NCI-H1694 (cell line): ENCODE measurements at places on chromosomes 7 and 10.
A peak's percentile ranks its signal among the peaks of the same experiment; 100 is the strongest.

- no peak for DNase-seq
Observed at GRCh38 chr10:122841569-122841968, 4.1 kb downstream of the CUZD1 start.

DNA sequence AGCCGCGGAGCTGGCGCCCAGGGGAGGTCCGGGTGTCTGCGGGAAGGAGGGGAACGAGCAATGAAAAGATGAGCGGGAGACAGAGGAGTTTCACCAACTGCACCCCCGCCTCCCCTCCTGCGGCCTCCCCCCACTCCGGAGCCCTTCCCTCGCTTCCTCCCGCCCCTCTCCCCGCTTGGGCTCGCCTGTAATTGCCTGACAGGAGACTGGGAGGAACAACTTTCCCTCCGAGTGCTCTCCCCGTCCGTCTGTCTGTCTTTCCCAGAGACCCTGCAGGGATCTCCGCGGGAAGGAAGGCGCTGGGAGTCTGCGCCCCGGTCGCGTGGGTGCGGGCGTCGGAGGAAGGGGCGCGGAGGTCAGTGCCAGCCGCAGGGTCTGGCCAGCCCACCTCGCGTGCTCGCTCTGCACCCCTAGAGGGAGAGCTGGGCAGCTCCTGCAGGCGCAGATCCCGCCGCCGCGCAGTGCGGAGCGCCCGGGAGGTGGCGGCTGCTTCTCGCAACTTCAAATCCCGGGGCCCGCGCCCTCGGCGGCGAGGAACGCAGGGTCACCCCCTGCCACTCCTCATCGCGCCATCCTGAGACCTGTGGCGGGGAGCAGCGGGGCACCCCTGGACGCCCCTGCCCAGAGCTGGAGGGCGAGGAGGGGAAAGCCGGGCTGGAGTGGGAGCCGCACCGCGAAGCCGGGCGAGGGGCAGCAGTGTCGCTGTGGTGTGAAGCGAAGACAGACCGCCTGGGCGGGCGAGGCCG lies 511 bp upstream of the NRP1 start:
- peak; percentile 34 for DNase-seq

- no peak for DNase-seq
Observed at GRCh38 chr10:79333513-79333912, 13.8 kb upstream of the PPIF start.

DNA sequence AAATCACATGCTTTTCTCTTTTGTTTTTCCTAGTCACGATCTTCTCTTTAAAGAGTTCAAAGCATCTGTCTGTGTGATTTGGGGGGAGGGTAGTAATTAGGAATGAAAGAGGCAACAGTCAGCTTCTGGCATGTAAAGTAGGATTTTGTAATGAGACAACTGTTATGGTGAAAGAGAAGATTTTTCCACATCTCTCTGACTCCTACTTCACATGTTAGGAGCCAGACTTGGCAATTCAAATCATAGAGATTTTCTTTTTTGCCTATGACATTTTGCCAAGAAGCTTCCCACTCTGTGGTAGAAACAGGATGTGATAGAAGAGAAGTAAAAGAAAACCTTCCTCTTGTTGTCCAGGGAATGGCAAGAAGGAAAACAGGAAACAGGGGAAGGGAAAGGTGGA lies 38.3 kb upstream of the KLHL7 start:
- no peak for DNase-seq

- DNase-seq: no peak
Observed at GRCh38 chr7:108122181-108122580, 8.0 kb downstream of the LAMB4 start.

DNA sequence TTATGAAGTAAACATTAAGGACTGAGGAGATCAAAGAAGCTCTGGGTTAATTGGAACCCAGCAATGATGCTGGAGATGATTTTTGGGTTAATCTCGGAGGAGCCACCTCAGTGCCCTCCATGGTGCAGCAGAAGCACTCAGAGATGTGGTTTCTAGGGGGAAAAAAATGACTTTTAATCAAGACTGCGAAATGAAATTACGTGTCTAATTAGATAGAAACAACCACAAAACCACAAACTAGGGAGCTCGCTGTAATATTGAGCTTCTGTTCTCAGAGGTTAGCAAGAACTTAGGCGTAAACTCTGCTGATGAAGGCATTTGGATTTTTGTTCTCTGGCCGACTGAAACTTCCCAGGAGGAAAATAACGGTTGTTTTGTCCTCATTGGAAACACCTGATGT lies 319.0 kb downstream of the GRID1 start:
- no peak for DNase-seq

GRCh38 chr10:30751678-30752331 lies 122.3 kb upstream of the LYZL2 start:
- no peak for DNase-seq

GRCh38 chr7:2049111-2049781 lies 183.5 kb downstream of the MAD1L1 start:
- no peak for DNase-seq

GRCh38 chr7:13414181-13414580 lies 575.3 kb downstream of the ETV1 start:
- peak; percentile 16 for DNase-seq

DNA sequence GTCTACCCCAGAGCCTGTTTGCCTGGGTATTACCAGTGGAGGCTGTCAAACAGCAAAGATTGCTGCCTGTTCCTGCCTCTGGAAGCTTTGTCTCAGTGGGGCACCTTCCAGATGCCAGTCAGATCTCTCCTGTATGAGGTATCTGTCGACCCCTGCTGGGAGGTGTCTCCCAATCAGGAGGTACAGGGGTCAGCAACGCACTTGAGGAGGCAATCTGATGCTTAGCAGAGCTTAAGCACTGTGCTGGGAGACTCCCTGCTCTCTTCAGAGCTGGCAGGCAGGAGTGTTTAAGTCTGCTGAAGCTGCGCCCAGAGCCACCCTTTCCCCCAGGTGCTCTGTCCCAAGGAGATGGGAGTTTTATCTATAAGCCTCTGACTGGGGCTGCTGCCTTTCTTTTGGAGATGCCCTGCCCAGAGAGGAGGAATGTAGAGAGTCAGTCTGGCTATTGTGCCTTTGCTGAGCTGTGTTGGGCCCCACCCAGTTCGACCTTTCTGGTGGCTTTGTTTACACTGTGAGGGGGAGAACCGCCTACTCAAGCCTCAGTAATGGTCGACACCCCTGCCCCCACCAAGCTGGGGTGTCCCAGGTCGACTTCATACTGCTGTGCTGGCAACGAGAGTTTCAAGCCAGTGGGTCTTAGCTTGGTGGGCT lies 62.2 kb downstream of the PPP1R9A start:
- DNase-seq: no peak

DNA sequence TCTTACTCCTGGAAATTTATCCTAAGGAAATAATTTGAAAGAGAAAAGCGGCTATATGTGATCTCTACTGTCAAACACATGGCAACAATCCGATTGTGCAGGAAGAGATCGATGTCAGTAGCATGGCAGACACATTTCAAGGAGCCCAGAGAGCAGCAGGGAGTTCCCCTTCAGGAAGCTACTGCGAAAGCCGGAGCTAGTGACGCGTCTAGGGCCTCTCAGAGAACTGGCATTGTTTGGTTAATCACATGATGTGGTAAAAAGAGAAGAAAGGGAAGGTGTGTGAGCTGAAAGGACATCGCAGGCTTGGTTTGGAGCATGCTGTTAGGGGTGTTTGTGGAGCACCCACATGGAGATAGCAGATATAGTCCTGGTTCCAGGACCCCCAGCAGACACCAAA lies 74.9 kb downstream of the BEND7 start:
- DNase-seq: no peak

DNA sequence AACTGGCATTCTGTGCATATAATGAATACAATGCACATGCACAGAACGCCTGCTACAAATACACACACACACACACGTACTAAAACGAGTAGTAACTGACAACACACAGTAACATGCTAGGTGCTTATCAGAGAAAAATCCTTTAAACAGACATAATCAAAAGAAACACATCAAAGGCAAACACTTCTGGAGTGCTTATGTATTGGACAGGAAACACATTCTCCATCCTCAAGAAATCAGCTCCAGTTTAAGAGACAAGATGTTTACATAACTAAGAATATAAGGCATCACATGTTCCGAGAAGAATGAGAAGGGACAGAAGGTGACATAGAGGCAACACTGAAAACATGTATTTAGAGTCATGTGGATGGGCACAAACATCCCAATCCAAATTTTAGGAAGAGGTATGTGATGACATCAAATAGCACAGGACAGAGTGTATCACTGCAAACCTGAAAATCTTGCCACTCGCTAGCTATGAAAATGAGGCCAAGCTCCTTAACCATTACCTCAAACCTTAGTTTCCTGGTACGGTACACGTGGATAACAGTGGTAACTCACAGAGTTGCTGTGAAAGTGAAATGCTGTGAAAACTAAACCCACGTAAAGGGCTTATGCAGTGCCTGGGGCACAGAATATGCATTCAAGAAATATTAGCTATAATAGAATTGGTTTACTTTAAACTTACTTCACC lies 619.6 kb downstream of the PARD3 start:
- DNase-seq: no peak

DNA sequence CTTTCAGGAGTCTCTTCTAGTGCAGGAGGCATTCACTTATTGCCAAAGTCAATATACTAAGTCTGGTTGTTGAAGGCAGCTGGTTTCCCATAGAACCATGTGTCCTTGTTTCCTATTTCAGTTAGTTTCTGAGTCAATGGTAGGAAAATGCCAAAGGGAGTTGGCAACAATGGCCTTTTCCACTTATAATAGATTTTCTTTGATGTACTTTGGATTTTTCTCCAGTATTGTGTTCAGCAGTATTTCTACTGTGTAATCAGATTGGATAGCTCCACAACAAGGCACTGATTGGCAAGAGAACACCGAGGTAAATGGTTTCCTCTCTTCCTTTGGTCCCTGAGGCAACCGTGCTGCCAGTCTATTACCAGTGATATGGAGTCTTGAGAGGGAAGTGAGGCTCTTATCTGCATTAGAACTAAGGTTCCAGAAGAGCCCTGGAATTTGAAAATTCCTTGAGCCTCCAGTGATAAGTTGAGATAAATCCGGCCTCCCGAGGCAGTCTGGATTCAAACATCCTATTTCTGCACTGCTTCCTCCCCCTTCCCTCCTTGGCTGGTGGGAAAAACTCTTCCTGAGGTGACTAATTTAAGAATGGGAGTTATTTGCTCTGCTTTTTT lies 7.9 kb upstream of the SEPTIN7 start:
- DNase-seq: no peak

DNA sequence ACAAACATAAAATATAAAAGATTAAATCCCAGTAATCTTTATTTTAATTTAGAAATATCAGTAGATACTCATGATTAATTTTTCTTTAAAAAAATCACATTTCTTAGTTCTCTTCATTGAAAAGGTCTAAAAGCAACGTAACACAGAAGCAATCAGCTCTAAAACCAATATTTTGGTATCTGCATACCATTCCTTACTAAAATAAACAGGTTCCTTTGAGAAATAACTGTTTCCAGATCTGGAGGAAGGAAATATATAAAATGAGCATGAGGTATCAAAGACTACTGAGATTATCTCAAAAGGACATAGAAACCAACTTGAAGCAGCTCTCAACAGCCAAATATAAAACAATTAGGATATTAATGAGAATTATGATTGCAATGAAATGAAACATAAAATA lies 301.0 kb upstream of the GNAI1 start:
- no peak for DNase-seq

DNA sequence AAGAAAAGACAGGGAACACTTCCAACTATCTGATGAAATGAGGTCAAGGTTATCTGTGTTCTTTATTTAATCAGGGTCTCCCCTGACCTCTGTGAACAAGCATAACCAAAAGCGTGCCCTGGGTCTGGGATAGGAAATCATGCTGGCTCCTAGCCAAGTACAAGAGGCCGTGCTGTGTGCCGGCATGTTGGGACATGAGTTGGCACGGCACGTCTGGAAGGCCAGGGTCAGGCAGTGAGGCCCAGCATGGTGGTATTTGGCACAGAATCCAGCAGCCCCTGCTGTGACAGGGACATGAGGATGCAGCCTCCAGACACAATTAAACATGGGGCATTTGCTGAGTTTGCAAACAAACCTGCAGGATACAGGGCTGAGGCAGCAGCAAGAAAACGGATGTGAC lies 320.4 kb downstream of the PLXNA4 start:
- peak; percentile 5 for DNase-seq

DNA sequence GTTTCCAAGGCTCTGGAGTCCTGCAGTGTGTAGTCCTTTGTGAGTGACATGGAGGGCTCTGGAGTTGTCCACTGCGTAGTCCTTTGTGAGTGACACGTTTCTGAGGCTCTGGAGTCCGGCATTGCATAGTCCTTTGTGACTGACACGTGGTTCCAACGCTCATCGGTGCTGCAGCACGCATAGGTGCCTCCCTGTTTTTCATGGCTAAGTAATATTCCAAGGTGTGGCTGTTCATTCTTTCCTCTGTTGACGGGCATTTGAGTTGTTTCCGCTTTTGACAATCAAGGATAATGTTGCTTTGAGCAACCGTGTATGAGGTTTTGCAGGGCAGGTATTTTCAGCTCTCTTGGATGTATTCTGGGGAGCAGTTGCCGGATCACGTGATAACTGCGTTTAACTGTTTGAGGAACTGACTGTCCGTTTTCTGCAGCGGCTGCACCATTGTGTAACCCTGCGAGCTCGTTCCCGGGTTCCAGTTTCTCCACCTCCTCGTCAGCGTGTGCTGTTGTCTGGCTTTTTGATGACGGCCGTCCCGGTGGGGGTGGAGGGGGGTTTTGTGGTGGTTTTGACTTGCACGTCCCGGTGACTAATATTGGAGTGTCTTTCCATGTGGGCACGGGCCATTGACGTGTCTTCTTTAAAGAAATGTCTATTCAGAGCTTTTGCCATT lies 21.1 kb downstream of the FAM20C start:
- no peak for DNase-seq

GRCh38 chr10:114239994-114240345 lies 916 bp downstream of the VWA2 start:
- DNase-seq: no peak

DNA sequence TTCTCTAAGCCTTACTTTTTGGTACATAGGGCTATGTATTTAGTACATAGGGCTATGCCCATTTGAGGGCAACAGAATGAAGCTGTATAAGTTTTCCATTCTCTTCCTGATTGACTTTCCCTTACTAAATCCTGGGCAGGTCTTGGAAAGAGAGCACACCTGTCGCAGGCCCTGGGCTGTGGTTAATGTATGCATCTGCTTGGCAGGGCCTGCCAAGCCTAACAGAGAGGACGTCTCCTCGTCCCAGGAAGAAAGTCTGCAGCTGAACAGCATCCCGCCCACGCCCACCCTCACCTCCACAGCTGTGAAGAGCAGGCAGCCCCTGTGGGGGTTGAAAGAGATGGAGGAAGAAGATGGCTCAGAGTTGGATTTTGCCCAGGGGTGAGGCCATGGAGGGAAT lies 8.9 kb upstream of the PVRIG start:
- no peak for DNase-seq
